ENCODE measurements at places on chromosomes 2 and 18.

GRCh38 chr2:15195813-15196212, 365.3 kb downstream of the NBAS start:
- no peak for DNase-seq

DNA sequence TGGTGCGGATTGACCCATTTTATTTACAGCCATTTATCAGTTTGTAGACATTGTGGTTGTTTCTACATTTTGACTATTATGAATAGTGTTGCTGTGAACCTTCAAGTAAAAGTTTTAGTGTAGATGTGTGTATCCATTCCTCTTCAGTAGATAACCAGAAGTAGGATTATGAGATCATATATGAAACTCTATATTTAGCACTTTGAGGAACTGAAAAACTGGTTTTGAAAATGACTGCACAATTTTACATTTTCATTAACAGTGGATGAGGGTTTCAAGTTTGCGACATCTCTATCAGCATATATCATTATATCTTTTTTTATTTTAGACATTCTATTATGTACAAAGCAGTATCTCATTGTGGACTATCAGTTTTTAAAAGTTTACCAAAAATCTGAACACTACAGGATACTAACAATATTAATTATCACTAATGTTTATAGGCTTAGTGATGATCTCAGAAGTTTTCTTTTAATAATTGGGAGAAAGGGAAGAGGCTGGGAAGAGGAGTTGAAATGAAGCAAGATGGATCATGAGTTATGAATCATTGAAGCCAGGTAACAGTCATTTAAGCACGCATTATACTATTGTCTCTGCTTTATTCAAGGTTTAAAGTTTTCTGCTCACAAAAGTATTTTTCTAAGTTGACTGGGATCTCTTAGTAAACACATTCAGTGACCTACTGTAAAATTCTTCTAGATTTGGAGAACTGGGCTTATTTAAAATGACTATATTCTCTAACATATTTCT, 329.0 kb upstream of the LRATD1 start:
- no peak for DNase-seq

DNA sequence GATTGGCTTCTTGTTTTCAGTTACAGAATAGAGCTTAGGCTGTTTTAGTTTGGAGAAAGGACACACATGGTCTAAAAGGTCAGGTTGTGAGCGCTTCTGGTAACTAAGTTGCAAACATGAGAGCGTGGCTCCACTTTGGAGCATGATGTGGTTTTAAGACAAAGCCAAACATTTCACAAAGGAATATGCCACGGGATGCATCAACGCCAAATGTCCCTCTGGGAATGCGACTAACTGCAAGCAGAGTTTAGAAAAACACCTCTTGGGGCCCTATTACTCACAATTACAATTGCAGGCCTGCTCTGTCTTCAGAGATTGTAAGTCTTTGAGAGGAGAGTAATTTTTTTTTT, 25.4 kb downstream of the MYO7B start:
- no peak for DNase-seq

DNA sequence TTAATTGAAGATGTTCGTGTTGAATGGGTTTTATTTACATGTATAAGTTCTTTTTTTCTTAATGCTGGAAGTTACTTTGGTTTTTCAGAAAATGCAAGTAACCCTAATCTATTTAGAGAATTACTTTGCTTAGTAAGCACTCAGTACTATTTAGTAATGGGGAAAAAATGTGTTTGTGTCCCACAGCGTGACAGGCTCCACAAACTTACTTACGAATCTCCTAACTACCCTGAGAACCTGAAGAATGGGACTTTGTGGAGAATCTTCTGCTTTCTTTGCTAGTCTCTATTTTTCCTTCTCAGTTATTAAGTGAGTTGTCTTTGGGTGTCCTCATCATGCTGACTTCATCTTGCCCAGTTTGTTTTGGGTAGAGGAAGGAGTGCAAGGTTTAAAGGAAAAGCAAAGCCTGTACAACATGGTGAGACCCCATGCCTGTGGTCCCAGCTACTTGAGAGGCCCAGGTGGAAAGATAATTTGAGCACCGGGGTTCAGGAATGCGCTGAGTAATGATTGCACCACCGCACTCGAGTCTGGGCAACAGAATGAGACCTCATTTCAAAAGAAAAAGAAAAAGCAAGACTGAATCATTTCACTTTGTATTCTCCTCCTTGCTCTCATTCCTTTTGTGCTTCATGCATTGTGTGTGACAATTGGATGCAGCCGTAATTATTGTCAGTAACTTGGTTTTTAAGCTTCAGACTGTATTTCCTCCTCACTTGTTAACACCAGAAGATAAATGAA, 10.2 kb downstream of the NEDD4L start:
- DNase-seq, result no peak

- no peak for DNase-seq
Observed at GRCh38 chr2:829047-829446, 121.6 kb upstream of the SNTG2 start.

DNA sequence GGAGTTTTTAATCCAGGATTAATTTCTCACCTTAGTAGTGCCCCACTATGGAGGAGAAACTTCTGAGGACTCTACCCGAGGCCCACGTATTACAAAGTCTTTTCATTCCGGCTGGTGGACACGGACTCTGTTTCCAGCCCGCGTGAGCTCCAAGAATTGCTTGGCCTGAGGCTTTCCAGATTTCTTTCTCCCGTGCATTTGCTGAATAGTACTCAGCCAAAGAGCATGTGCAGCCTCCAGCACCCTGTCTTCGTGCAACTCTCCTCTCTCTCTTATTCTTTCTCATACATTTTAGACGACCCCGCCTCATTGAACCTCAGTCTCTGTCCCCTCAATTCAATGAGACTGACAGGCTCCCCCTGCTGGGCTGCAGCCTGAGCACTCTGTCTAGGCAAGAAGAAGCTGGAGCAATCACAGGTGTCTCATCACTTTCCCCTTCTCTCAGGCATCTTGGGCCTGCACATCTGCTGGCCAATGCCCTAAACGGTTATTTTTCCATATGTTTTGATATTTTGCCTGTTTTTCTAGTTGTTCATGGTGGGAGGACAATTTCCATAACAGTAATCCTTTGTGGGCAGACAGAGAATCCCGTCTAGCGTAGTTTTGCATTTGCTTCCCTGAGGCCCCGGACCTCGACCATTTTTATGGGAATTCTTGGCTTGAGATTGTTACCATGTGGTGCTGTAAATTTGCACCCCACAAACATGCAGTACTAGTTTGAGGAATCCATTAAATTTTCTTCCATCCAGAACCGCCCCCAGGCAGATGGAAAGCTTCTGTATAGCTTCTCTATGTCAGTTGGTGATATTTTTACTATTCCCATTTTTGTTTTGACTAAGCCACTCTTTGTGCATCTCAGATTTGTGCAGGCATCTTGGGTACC, 50.1 kb upstream of the LPIN2 start:
- DNase-seq, result peak; percentile 29

DNA sequence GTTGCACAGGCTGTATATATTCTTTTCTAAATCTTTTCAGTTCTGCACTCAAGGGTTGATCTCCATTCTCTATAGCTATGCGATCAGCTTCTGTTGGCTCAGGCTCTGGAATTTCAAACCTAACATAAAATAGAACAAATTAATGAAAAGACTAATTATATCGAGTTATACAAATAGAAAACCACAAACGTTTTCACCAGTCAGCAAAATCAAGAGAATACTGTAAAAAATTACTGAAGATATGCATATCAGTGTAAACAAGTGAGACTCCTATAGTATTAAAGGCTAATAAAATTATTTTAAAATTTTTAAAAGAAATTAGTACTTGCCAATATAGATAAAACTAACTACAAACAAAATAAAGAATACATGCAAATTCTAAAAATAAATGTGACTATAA, 107.0 kb downstream of the SOS1 start:
- DNase-seq, result no peak

- DNase-seq, result no peak
Observed at GRCh38 chr2:172339371-172340010, 87.9 kb upstream of the ITGA6 start.

GRCh38 chr2:23363831-23364230, 21.1 kb upstream of the KLHL29 start:
- DNase-seq, result no peak

DNA sequence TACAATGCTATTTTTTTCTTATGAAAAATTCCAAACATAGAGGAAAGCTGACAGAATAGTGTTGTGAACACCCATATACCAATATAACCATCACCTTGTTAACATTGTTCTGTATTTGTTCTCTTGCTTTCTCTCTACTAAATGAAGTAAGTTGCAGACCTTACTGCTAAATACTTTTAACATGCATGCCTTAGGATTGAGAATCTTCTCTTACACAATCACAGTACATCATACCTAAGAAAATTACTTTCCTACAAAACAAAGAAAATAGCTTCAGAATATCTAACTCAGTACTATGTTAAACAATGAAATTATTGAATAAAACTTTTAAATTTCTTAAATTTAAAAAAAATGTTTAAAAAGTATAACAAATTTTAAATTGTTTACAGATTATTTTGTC, 136.5 kb downstream of the UBR3 start:
- no peak for DNase-seq

GRCh38 chr2:230827774-230828271, 36.9 kb upstream of the ITM2C start:
- DNase-seq, result no peak

GRCh38 chr2:36300697-36301096, 54.9 kb upstream of the CRIM1 start:
- no peak for DNase-seq

DNA sequence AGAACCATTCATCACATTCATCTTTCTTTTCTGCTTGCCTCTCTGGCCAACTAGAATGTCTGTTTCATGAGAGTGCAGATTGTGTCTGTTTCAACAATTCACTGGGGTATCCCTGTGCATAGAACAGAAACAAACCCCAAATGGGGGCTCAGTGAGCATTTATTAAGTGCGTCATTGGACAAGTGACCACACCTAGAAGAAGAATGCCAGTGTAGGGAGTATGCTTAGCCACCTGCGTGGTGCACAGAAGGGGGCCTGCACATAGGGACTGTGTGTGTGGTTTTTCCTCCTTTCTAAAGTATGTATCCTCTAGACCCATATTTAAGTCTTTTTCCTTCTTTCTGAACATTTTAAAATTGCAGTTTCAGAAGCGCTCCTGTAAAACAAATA, 255.9 kb downstream of the AGAP1 start:
- DNase-seq, result no peak

Data from anterior cingulate cortex (tissue), 58 donors.